Right renal pelvis (tissue), 4 donors: ENCODE measurements at places on chromosomes 3 and 15. TPM values are rescaled to one million over a fixed set of nuclear protein-coding genes. Genes with fewer than 3 reads are reported as not detected.

- DNase-seq, result no peak
These were observed 3.3 kb downstream of the LINS1 start for GRCh38 chr15:100598655-100599054.

- DNase-seq, result no peak
These were observed 6.0 kb downstream of the HCLS1 start for GRCh38 chr3:121654493-121655385.

- DNase-seq, result peak; percentile 51
These were observed 209.4 kb downstream of the CADPS start for GRCh38 chr3:62665627-62666437.

- DNase-seq, result no peak
These were observed 32.3 kb downstream of the XXYLT1 start for GRCh38 chr3:195238586-195239118.

GRCh38 chr15:50009634-50010033 is 109.4 kb downstream of the ATP8B4 start:
- no peak for DNase-seq

GRCh38 chr3:62098646-62099365 is 274.5 kb downstream of the FEZF2 start:
- DNase-seq, result no peak

DNA sequence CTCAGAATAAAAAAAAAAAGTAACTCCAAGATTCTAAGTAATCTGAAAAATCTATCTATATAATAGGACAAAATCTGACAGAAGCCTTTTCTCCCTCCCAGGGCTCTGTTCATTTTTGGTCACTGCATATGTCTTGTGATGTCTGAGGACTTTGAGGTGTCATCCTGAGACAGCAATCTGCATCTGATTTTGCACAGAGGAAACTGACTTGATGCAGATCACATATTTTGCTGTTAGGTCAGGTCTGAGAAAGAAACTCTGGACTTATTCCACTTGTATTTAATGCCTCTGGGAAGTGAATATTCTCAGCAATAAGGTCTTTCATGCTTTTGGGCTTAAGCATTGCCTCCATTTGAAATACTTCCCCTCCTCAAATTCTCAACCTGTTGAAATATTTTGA is 295.2 kb upstream of the THBS1 start:
- DNase-seq, result no peak

SLC28A2 gene
- 0.45 TPM for polyA plus RNA-seq

DNA sequence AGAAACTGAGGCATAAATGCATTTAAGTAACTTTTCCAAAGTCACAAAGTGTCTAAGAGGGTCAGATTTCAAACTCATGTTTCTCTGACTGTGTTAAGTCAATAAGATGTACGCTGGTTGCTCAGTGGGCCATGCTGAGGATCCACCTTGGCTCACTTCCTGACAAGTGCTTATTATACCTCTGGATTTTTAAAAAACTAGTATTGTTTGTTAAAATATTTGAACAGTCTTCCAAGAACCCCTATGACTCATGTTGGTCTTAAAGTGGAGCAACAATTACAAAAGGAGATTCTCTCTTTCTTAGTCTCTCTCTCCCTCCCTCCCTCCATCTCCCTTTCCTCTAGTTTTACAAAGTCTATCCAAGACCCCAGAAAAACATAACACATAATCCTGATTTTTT is 1050.2 kb downstream of the AGBL1 start:
- no peak for DNase-seq

DNA sequence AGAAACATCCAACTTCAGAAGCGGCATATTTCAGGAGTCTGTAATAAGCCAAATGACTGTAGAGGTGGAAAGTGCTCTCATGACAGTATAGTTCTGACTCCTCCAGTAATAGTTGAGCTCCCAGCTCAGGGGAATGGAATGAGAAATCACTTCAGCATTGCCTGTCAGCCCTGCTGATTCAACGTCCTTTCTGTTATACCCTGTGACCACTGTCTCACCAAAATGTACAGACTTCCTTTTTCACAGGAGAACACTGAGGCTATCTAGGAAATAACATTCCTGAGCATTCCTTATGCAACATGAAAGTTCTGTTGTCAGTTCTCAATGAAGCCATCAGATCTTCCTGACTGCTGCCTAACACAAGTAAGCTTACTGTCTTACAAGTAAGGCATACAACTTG is 284.5 kb upstream of the MME start:
- no peak for DNase-seq

BTBD1 gene
- polyA plus RNA-seq, result 79.8 TPM

GRCh38 chr3:189157232-189158007 is 14.4 kb upstream of the TPRG1 start:
- no peak for DNase-seq

- no peak for DNase-seq
These were observed 78.0 kb downstream of the CHCHD6 start for GRCh38 chr3:126781889-126782491.

GRCh38 chr15:70597056-70597603 is 166.2 kb downstream of the UACA start:
- DNase-seq, result no peak

GRCh38 chr3:172675441-172676193 is 35.2 kb downstream of the NCEH1 start:
- DNase-seq, result no peak

DNA sequence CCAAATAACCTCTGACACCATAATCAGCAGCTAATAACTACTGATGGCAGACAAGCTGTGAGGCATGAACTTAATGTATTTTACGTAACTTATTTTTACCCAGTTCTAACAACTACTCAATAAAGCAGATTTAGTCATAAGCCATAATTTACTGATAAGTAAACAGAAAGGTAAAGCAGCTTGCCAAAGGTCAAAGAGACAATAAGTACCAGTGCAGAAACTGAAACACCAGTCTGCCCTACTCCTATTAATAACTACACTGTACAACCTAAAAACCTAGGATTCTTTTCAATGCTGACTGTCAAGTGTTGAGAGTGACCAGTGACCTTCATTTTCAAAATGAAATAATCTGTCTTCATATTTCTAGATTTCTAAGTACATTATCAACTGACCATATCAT is 152.2 kb downstream of the NR2E3 start:
- DNase-seq, result no peak

GRCh38 chr15:91491101-91491950 is 362.2 kb upstream of the SLCO3A1 start:
- DNase-seq, result no peak

BOC gene
- 23.5 TPM for polyA plus RNA-seq

DNA sequence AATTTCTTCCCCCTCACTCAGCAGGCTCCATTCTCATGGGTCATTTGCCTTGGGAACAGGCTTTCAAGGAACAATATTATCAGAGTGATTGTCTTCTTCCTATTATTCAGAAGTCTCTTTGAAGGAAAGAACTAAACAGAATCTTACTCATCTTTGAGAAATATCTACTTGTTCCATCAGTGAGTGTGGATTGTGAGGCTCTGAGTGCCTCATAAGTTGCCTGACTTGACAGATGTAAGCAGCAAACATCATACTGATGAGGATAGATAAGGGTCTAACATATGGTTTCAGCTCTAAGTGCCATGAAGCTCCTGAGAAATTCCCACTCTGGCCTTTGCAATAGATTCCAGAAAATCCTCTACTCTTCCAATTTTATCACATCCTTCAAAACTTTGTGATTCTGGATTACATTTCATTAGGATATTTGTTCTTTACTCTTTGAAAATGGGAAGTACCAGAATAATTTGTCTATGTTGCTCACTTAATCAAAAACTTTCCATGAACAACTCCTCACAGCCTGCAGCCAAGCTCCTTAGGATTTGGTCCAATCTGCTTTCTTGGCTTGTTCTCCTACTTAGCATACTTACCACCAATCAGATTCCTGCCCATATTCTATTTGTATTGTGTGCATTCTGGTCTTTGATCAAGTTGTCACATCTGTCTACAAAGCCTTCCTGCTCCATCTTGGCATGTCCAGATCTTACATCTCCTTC is 120.1 kb downstream of the RPL22L1 start:
- DNase-seq, result no peak

DNA sequence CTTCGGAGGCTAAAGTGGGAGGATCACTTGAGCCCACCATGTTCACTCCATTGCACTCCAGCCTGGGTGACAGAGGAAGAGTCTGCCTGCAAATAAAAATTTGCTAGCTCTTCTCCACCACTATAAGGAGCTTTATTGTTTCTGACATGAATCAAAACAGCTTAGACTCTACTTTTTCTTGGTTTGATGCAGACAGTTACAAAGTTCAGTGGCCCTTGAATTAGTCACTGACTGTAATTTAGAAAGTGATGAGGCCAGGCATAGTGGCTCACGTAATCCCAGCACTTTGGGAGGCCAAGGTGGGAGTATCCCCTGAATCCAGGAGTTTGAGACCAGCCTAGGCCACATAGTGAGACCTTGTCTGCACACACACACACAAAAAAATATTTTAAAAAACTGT is 172.4 kb upstream of the CGNL1 start:
- no peak for DNase-seq

- DNase-seq, result no peak
These were observed 110.6 kb downstream of the CFAP44 start for GRCh38 chr3:113330742-113331141.

GRCh38 chr3:11145888-11146287 is 8.4 kb upstream of the HRH1 start:
- no peak for DNase-seq
